ENCODE measurements at places on chromosomes 2 and 18.

DNA sequence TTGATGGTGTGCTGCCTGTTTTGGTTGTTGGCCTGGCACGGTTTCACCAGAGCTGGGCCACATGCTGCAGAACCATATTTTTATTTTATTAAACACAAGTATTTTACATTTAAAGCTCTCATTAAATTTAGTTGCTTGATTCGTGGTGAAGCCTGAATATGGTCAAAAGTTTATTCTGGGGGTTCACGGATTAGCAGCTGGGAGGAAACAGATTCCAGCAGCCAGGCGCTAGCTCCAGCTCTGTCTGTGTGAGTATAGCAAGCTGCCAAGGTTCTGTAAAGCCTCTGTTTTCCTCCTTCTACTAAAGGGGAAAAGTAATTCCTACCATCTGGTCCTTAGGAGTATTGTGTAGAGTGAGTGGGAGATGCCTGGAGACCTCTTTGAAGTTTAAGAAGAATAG is 22.5 kb downstream of the GATA6 start:
- DNase-seq: no peak

GRCh38 chr18:38895560-38895959 is 1330.0 kb upstream of the CELF4 start:
- no peak for DNase-seq

DNA sequence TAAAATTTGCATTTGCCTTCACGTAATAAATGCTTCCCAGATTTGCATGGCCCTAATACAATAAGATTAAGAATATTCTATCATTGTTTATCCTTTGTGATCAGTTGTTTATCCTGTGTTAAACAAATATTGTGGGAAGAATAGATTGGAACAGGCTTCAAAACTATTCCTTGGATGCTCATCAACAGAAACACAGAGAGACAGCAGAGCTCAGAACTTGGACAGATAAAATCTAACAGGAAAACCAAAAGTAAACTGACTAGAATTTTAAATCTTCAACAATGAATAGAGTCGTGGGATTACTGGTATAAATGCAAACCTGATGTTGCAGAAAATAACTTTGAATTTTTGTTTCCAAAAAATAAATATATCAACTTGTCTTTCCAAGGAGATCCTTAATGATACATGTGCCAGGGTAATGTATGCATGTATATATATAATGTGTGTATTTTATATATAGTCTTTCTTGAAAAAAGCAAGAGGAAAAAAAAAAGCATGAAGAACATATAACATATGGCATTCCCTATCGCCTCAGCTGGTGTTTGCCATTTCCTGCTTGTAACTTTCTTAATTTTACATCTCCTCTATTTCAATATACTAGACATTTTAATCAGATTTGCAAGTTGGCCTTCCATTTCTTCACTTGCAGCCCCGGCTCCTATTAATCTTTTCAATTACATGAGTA is 59.9 kb upstream of the TANK start:
- peak; percentile 60 for DNase-seq

GRCh38 chr2:37669446-37669845 is 2.0 kb downstream of the CDC42EP3 start:
- DNase-seq: no peak

DNA sequence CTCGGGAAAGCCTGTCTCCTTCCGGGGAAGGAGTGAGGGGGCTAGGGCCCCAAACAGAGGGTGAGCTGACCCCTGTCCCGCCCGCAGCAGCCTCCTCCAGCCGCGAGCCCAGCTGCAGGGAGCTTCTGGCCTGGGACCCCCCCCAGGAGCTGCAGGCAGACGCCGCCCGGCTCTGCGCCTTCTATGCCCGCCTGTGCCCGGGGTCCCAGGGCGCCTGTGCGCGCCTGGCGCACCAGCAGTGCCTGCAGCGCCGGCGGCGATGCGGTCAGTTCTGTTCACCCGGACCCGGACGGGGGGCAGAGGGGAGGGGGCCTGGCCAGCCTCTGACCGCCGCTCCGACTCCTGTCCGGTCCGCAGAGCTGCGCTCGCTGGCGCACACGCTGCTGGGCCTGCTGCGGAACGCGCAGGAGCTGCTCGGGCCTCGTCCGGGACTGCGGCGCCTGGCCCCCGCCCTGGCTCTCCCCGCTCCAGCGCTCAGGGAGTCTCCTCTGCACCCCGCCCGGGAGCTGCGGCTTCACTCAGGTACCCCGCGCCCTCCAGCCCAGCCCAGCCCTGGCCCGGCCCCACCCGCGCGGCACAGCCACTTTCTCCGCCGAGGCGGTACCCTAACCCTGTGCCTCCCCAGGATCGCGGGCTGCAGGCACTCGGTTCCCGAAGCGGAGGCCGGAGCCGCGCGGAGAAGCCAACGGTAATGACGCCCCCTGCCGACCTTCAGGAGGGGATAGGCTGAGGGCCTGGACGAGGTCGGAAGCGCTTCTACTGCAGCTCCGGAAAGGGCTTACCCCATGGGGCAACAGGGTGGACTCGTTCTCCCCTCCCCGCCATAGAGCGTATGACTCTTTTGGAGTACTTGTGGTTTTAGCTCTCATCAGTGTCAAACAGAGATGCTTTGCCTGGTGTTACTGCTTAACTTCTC is 2.0 kb upstream of the CHRND start:
- no peak for DNase-seq

Measured in AG09319 (cell line).